ENCODE measurements at places on chromosomes 2 and 18.
A peak's percentile ranks its signal among the peaks of the same experiment; 100 is the strongest.

- DNase-seq: no peak
Observed at GRCh38 chr18:58225101-58225500, 181.1 kb downstream of the NEDD4L start.

- DNase-seq: no peak
Observed at GRCh38 chr2:118586312-118586711, 261.1 kb downstream of the EN1 start.

DNA sequence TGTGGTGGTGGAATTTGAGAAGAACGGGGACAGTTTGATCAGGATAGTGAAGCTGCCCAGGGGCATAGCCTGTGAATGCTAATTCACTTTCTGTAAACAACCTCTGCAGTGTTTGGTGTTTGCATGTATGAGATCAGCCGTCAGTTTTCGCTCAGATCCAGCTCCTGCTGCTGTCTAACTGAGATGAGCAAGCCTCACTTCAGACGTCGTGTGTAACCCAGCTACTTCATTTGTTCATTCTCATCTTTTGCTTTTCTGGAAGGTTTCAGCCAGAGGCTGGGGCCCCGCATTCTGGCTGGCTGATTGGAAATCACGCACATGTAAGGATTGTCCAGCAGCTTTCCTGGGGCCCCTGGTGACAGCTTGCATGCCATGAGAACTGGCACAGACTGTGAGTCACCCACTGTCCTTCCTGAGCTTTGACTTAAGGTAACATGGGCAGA is 48.9 kb downstream of the LDLRAD4 start:
- DNase-seq: peak; percentile 49

DNA sequence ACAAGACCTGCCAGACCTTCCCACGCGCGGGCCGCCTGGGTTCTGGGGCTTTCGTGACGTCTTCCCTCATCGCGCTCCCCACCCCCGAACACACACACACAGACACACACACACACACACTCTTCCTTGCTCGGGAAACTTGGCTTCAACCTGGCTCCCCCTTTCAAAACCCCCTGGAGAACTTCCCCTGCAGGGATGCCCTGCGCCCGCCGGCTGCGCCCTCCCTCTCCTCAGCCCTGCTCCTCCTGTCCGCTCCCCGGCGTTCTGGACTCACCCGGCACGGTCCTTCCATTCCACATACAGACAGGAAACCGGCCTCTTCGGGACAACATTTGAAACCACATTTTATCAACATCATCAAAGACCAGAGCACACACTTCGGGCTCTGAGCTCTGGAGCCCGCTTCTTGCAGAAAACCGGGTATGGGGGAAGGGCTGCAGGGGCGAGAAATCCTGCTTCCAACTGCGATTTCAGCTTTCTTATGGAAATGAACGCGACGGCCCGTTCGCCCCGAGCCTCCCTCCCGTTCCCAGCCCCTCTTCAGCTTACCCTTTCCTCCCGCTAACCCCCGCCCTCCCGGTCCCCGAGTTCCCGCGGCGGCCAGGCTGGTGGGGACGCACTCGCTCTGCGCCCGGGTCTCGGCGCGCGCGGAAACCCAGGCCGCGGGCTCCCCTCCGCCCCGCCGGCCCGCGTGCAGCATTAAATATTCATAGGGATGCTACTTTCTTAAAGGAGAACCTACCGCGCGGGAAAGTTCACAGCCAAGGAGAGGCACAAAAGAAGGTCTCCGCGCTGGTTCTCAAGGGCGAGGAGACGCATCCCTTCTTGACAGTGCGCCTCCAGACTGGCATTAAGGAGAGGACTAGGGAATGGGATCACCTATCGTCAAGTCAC is 18.3 kb downstream of the POU3F3 start:
- no peak for DNase-seq

DNA sequence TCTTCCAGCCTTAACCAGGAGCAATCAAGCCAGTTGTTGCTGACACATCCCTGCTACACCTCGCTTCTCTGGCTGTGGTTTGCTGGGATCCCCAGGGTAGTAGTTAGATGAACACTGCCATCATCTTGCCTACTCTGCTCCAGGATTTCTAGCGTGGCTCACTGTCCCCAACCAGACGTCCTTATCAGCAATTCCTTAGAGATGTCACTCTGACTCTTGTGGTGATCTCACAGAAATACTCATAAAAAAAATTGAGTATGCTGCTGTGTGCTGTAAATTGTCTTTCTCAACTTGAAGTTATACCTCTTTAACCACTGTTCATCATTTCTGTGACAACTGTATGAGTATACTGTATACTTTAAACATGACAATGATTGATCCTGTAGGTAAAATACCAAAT is 63.2 kb downstream of the PLCL1 start:
- DNase-seq: no peak

Data from sciatic nerve (tissue), 2 donors.